Central memory CD4-positive, alpha-beta T cell (primary cell): ENCODE measurements at places on chromosomes 1 and 21.

DNA sequence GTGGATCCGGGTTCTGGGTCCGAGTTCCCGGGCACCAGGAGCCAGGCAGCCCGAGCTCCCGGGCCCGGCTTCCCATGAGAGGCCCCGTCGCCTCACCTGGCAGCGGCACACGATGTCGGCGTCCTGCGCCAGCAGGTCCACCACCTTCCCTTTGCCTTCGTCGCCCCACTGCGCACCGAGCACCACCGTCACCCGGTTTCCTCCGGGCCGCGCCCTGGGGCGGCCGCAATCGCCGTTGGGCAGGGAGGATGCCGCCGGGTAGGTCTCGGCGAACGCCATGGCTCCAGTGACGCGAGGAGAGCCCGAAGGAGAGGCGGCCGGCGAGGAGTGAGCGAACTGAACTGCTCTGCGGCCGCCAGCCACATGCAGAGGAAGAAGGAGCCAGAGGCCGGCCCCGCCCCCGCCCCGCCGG, at the start of gene ADSS2:
ADSS2 (minus strand) TSS at position 371 of the 412 bp plus-strand sequence; CDS start at position 279, 92 bp downstream.
- DNase-seq, result no peak

GRCh38 chr1:81799939-81800694, 617 bp upstream of the ADGRL2 start:
- DNase-seq, result no peak

- DNase-seq, result no peak
Observed at GRCh38 chr1:11990303-11991032, 10.2 kb downstream of the MFN2 start.

DNA sequence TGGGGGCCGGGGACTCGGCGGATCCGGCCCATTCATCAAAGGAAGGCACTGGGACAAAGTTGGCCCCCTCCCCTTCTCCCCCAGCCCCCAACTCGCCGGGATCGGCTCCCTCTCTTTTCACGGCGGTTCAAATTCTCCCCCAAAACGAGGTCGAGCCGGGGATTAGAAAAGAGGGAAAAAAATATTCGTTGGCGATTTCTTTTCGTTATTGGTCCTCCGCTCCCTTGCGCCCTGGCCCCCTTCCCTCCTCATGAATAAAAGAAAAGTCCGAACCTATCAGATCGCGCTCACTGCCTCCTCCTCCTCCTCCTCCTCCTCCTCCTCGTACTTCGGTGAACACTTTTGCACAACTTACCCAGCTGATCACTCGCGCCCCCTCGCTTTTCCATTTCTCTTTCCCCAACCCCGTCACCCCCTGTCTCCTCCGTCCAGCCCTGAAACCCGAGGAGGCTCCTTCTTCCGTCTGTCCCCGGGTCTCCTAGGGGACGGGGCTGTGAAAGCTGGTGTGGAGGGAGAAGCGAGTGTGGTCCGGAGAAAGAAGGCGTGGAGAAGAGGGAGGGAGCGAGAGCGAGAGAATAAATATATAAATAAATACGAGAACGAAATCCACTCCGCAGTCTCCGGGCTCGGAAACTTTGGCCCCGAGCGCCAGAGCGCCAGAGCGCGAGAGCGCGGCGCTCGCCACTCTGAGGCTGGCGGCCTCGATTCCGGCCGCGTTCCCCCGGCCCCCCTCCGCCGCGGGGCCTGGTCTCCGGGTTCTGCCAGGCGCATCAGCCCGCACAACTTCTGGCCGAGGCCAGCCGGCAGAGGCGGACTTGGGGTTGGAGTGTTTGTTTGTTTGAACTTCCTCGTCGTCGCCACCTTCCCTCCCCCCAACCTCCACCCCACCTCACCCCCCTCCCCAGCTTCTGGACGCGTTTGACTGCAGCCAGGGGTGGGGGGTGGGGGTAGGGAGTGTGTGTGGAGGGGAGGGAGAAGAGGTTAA, at the start of gene PAX7:
PAX7 (plus strand) TSS at position 336 of the 985 bp plus-strand sequence. CDS start 758 bp downstream, outside the sequence.
- no peak for DNase-seq

DNA sequence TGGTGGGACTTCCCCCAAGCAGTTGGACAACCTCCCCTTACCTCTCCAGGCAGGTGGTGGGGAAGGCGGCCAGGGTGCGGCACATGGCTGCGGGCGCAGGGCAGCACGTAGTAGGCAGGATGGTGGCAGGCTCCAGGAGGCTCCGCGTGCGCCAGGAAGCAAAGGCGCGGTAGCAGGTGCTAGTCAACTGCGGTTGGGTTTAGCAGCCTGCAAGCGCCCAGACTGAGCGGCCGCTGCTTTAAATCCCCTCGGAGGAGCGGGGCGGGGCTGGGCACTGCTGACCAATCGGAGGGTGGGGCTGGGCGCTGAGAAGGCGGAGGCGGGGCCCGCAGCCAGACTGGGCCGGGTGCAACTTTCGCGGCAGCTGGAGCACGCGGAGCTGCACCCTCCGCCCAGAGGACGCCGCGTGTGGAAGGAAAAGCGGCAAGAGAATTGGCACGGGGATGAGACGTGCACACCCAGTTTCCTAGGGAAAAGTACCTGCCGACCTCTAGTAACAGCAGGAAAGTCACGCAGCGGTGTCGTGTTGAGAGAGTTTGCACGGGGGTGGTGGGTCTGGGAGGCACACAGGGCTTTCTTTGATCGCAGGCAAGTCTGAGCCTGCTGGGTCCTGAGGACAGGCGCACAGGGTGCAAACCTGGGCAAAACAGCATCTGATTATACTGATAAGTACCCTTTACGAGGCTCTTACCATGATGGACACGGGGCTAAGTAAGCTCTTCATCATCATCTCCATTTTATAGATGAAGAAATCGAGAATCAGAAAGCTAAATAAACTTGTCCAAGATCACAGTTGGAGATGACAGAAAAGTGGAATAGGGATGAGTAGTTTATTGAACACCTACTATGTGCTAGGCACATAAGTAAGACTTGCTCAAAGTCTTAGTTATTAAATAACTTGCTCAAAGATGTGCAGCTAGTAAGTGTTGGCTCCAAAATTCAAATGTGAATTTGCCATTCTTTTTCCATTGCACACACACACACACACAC, at the start of gene RGS16:
RGS16 (minus strand) TSS at position 215 of the 990 bp plus-strand sequence; CDS start at position 85, 130 bp downstream.
- peak; percentile 84 for DNase-seq

- peak; percentile 22 for DNase-seq
Observed at GRCh38 chr1:6108937-6109614, 63.4 kb downstream of the KCNAB2 start.

DNA sequence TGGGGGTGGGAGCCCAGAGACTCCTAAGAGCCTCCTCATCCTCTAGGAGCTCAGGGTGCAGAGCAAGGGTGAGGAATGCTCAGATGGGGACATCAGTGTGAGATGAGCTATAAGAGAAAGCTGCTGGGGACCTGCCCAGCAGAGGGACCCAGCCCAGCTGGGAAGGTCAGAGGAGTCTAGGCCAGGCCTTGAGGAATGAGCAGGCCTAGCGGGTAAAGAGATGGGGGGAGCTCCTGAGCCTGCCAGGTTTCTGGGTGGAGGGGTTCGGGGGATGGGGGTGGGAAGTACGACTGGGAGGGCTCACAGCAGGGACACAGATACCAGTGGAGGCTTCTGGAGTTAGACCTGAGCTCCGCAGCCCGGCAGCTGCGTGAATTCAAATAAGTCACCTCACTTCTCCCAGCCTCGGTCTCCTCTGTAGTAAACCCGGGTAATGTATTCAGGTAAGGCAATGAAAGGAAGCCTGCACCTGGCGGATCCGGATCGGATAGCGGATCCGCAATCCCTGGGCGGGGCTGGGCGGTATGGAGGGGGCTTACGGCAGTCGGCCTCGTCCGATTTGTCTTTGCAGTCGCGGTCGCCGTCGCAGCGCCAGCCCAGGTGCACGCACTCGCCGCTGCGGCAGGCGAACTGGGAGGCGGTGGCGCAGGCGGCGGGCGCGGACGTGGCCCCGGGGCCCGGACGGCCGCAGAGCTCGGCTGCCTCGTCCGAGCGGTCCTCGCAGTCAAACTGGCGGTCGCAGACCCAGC, 38.0 kb upstream of the MAGOH start:
- no peak for DNase-seq

- DNase-seq, result no peak
Observed at GRCh38 chr1:181383695-181384094, 99.6 kb upstream of the CACNA1E start.

- DNase-seq, result no peak
Observed at GRCh38 chr1:30377230-30378002, 346.0 kb downstream of the MATN1 start.

DNA sequence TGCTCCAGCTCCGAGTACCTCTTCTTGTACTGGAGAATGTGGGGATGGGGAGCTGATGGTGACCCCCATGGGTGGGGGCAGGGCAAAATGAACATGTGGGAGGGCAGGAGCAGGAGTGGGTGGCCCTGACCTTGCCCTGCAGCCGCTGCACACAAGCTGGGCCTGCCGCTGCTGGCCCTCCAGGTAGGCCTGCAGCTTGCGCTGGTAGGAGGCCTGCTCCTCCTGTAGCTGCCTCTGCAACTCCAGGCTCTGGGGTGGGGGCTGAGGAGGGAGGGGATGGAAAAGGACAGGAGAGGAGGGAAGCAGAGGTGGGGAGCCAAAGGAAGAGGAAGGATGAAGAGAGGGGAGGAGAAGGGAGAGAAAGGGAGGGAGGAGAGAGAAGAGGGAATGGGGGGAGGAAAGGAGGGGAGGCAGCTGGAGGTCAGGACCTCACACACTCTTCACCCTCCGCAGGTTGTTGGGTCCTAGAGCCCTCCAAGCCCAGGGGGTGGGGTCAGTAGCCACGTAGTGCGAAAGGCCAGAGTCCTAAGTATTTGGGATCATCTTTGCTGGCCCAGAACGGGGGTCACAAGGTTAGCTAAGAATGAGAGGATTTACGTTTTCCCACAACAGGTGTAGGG, 22.9 kb downstream of the RNU1-1 start:
- DNase-seq, result no peak

GRCh38 chr1:7379441-7379971, 391.6 kb upstream of the VAMP3 start:
- DNase-seq, result no peak

- no peak for DNase-seq
Observed at GRCh38 chr1:58006421-58007046, 540.0 kb downstream of the OMA1 start.

GRCh38 chr1:157105298-157105987, 5.8 kb upstream of the ETV3L start:
- DNase-seq, result no peak

DNA sequence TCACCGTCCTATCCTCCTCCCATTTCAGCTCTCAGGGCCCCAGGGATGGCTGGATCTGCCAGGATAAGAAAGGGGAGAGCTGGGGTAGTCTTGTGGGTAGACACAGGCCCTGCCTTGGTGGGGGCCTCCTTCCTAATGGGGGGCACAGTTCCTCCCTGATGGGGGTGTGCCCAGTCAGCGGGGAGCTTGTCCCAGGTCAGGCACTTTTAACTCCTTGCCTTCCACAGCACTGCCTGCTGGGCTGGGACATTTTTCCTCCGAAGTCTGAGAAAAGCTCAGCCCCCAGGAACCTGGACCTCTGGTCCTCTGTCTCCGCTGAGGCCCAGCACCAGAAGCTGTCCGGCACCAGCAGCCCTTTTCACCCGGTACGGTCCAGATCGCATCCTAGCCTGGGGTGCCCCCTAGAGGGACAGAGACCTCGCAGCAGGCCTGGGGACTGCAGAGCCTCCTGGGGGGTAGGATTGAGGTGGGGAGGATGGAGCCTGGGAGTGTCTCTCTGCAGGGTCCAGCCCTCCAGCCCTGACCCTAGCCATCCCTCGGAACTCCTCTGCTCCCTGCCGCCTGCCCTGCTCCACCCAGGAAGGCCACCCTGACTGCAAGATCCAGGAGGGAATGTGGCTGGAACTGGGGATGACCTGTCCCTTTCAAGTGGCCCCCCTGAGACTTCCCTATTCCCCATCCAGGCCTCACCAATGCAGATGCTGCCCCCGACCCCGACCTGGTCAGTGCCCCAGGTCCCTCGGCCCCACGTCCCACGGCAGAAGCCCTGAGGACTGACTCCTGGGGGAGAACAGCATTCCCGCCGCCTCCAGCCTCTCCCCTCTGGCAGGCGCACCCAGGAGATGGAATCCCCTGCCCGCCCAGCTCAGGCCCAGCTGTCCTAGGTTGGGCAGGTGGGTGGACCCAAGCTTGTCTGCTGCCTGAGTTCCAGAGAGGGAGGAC, 12.0 kb downstream of the MIIP start:
- DNase-seq, result no peak

DNA sequence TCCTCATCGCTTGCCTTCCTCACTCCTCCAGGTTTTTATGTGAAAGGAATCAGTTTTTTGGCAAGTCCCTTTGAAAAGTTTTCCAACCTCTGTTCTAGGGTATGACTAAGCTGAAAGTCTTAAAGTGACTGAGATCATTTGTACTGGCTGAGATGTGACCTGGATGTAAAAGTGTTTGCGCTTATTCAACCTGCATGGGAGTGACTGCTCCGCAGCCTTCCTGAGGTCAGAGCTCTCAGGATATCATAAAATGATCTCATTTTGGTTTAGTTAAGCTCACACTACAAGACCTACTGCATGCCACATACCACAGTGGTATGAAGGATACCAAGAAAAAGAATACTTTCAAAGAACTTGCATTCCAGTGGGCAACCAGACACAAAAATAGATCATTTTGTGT, 29.8 kb upstream of the TADA1 start:
- DNase-seq, result no peak

- DNase-seq, result no peak
Observed at GRCh38 chr1:29490204-29490934, 254.0 kb downstream of the PTPRU start.

DNA sequence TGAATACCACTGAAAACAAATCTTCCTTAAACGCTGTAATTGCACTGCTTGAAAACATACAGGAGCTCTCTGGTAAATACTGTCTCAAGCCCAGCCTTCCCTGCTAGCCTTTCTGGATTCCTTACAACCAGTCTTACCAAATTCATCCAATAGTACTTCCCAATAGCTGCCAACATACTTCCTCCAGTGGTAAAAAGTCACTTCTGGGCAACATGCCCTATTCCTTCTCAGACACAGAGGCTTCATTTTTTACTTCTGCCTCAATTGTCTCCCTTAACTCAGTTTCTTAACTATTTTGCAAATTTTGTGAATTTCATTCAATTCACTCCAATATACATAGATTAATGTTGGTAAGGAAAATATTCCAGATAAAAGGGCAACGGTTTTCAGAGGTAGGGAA, 166.3 kb downstream of the TBX15 start:
- DNase-seq, result no peak

DNA sequence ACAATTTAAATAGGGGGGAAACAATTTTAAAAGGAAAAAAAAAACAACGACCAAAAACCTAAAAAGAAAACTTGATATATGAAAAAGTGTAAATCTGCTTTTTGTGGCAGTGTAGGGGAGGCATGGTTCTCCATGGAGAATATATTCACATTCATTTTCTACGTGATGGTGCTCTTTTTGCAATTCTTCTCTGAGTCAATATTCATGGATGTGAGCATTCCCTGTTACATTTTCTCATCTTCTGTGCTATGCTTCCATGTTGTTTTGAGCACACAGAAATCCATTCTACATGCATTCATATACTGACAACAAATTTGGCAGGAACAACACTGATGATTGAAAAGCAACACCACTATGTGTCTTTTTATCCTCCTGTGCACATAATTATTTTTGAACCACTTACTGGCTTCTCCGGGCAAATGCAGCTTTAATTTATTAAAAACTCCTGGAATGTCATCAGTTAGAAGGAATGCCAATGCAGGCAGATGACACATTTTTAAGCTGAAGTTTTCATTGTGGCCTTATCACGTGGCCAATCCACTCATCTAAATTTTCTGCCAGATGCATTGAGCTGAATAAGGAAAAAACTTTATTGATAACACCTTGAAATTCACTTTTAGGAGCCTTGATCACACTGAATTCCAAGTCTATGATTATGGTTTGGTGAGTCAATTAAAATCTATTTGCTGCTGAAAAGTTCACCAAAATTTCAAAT, 590.6 kb downstream of the NUF2 start:
- no peak for DNase-seq
